ENCODE measurements at places on chromosomes 7 and 10.

DNA sequence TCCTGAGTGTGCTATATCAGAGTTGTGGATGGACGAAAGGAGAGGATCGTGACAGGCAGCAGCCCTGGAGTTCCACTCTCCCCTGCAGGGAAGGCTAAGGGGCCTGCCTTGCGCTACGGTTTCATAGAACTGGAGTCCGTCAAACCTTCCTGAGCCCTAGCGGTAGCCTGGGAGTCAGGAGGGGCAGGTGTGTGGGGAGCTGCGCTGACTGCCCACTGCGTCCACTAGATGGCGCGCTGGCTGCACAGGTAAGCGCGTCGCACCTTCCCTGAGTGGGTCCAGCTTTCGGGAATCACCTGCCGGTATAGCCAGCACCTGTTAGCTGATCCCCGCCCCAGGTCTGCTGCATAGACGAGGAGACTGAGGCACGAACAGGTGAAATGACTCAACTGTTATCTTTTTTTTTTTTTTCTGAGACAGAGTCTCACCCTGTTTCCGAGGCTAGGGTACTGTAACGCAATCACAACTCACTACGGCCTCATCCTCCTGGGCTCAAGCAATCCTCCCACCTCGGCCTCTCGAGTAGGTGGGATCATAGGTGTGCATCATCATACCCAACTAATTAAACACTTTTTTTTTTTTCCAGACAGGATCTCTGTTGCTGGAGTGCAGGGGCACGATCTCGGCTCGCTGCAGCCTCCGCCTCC lies 20.2 kb upstream of the BAIAP2L1 start:
- peak; percentile 61 for DNase-seq

DNA sequence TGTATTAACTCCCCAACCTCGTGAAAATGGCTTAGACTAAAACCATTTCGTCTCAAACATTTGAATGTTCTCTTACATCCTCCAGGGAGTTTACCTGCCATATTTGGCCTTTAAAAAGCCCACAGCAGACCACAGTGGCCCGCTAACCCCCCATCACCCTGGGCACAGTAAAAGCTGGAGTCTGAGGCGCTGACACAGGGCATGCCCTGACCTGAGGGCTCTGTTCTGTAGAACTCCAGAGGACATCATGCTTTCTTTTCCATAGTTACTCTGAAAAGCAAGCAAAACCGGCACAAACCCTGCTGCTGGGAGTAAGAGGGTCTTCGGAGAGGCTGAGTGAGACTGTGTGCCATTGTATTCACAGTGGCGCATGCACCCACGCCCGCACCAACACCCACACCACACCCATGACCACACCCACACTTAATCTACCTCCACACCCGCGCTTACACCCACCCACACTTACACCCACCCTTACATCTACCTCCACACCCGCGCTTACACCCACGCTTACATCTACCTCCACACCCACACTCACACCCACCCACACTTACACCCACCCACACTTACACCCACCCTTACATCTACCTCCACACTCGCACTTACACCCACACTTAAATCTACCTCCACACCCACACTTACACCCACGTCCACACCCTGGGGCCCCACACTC lies 32.1 kb downstream of the LRRC27 start:
- no peak for DNase-seq

DNA sequence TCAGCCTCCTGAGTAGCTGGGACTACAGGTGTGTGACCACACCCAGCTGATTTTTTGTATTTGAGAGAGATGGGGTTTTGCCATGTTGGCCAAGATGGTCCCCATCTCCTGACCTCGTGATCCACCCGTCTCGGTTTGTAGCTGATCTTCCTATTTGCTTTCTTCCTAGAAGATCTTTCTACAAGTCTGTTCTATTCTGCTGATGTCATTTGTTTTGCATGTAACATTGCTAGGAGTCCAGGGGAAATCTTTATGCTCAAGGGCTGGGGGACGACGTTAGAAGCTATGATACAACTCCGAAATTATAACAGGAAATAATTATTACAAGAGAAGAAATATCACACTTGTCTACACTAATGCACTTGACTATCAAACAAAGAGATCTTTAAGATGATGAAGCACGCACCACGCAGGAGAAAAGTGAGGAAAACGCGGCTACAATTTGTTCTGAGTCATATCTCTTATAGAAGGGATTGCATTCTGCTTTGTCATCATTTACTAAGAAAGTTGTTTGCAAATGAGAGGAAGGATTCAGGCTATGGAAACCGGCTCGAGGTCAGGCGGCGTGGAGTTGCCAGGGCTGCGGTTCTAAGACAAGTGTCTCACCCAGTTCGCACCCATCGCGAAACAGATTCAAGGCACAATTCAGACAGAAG lies 103.0 kb upstream of the CARD11 start:
- DNase-seq = no peak

DNA sequence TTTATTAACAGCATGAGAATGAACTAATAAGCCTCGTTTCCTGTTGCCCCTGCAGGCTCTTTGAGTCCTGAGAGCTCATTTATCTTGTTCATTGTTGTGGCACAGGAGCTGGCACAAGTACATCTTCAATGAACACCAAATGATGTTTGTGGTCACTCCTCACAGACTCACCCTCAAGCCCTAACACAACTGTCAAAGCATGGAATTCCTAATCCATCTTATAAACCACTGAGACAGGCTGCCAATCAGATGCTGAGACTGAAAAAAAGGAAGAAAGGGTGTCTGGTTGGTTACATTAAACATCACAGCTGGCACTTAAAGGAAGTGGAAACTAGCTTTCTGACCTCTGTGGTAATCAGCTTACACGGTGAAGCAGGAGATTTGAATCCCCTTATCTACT lies 7.7 kb upstream of the CCDC172 start:
- no peak for DNase-seq

- no peak for DNase-seq
Measured at GRCh38 chr10:132993271-132994184, 51.2 kb upstream of the CFAP46 start.

GRCh38 chr10:33773886-33774480 lies 439.5 kb upstream of the NRP1 start:
- no peak for DNase-seq

DNA sequence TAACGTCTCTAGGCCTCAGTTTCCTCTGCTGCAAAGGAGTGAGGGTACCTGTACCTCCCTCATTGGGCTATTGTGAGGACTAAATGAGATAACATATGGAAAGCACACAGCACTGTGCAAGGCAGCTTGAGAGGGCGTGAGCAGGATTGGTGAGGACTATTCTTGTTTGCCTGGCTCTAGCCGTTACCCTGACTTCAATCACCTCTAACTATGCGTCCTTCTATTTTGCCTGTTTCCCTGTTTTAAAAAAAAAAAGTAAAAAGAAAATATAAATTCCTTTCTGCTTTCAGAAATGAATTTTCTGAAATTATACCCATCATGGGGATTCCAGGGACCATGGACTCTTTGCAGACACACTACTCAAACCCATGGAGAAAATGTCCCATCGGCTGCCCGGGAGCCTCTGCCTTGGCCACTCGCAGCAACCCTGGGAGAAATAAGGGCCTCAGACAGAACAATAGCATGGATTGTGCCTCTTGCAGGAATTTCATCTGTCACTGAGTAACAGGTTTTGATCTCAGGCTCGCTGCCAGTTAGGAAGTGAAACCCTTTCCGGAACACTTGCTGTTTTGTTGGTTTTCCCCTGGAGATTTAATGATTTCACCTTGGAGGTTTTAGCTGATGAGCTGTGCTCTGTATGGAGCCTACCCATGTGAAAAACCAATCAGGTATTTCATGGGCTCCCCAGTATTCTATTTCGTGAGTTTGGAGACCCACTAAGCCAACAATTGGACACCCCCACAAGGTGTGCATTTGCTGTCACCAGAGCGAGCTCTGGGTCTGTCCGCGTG lies 55.6 kb downstream of the STEAP1B start:
- no peak for DNase-seq

DNA sequence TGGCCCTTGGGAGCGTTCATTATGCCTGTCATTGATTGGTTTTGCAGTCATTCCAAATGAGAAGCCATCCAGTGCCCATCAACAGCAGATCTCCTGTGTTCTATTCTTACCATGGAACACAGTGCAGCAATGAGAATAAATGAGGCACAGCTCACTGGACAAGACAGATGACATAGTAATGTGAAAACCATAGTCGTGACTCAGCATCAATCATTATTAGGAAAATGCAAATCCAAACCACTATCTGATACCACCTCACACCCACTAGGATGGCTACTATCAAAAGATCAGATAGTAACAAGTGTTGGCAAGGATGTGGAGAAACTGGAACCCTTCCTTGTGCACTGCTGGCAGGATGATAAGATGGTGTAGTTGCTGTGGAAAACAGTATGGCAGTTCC lies 144.7 kb downstream of the ARHGAP22 start:
- no peak for DNase-seq

DNA sequence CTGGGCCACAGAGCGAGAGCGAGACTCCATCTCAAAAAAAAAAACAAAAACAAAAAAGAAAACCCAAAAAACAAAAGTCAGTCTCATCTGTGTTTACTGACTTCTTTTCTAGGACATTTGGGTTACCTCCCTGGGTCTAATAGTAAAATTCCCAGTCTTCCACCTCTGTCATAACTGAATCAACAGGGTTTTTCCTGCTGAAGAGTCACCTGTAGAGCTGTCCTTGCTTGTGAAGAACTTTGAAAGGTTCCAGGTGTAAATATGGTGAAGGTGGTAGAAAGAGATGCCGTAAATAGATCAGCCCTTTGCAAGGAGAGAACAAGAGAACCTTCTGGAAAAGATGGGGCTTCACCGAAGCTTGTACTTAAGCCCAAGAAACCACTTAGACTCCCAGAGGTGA lies 112.7 kb upstream of the BTBD16 start:
- DNase-seq = no peak

GRCh38 chr7:26787701-26788100 lies 76.7 kb downstream of the SKAP2 start:
- DNase-seq = no peak

GRCh38 chr7:1059200-1060091 lies 15.1 kb downstream of the GPR146 start:
- DNase-seq = no peak

DNA sequence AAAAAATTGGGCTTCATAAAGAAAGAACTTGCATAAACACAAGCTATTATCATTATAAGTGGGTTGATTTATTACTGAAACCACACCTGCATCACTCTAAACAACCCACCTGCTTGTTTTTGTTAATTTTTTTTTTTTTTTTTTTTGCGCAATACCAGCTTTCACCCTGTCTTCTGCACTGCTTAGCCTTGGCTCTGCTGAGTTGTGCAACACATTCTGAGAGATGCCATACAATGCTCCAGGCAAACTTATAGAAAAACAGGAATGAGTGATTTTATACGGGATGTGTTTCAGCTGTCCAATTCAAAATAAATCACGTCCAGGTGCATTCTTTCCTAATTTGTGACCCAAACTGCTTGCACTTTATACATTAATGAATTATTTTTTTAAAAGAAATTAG lies 923.6 kb downstream of the GATA3 start:
- no peak for DNase-seq

DNA sequence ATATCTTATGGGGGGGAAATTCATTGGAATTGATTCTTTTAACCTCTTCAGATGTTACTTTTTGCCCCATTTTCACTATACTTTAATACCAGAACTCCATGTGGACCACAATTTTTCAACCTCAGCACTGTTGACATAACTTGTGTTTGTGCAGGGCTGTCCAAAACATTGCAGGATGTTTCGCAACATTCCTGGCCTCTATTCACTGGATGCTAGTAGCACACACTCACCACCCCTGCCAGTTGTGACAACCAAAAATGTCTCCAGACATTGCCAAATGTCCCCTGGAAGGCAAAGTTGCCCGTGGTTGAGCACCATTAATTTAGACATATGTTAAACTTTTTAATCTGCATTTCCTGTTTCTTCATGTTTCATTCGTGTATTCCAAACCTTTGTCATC lies 234.7 kb downstream of the GFRA1 start:
- DNase-seq = no peak

- no peak for DNase-seq
Measured at GRCh38 chr7:131359136-131359776, 31.6 kb downstream of the MKLN1 start.

GRCh38 chr10:71772832-71773220 lies 494 bp downstream of the VSIR start:
- DNase-seq = no peak

GRCh38 chr7:6032641-6033040 lies 1.5 kb downstream of the ANKRD61 start:
- no peak for DNase-seq

- DNase-seq = no peak
Measured at GRCh38 chr7:70006261-70006920, 408.1 kb downstream of the AUTS2 start.

GRCh38 chr10:105352281-105352680 lies 711.2 kb downstream of the SORCS3 start:
- DNase-seq = no peak

GRCh38 chr7:148156233-148156632 lies 434.3 kb upstream of the C7orf33 start:
- DNase-seq = no peak

GRCh38 chr7:82477733-82478515 lies 34.3 kb upstream of the CACNA2D1 start:
- DNase-seq = no peak

GRCh38 chr10:89064748-89065147 lies 74.2 kb downstream of the FAS start:
- DNase-seq = no peak

- DNase-seq = no peak
Measured at GRCh38 chr10:121058082-121058481, 206.9 kb downstream of the WDR11 start.

DNA sequence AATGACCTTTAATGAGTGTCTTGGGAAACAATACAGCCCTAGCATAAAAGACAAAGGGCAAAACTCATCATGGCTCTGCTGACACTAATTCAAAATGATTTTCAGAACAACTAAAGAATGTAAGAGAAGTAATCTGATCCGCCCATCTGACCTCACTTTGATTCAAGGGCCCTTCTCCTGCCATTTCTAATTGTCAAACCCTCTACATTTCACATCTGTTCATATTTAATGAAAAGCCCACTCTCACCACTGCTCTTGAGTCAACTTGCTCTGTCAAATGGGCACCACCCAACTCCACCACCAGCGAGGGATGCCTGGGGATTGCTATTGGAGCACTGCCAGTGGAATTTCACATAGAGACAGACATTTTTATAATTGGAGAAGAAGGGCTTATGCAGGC lies 639.2 kb downstream of the KCNMA1 start:
- no peak for DNase-seq

DNA sequence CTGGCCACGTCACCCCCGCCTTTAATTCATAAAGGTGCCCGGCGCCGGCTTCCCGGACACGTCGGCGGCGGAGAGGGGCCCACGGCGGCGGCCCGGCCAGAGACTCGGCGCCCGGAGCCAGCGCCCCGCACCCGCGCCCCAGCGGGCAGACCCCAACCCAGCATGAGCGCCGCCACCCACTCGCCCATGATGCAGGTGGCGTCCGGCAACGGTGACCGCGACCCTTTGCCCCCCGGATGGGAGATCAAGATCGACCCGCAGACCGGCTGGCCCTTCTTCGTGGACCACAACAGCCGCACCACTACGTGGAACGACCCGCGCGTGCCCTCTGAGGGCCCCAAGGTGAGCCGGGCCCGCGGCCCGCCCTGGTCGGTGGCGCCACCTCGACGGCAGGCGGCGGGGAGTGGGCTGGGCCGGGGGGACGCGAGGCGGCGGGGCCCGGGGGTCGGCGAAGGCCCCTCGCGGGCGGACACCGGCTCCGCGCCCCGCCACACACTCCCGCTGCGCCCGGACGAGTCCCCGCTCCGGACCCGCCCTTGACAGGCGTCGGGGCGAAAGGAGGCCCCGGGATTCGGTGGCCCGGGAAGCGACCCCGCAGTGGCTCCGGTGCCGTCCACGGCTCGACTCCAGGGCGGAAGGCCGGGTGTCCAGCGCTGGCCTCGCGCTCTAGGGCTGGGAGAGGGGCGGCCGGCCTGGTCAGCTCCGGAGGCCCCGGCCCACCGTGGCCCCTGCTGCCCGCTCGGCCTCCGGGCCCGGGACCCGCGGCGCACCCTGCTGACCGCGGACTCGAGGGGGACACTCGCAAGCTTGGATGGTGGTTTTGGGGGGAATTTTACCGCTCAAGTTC lies 557 bp downstream of the BAG3 start:
- DNase-seq = no peak

All from stimulated activated CD4-positive, alpha-beta T cell treated with anti-CD3 and anti-CD28 coated beads, TNF-alpha, amount 100 ng/mL, for 24 hours (primary cell).